ENCODE measurements at places on chromosomes 5 and 9.

DNA sequence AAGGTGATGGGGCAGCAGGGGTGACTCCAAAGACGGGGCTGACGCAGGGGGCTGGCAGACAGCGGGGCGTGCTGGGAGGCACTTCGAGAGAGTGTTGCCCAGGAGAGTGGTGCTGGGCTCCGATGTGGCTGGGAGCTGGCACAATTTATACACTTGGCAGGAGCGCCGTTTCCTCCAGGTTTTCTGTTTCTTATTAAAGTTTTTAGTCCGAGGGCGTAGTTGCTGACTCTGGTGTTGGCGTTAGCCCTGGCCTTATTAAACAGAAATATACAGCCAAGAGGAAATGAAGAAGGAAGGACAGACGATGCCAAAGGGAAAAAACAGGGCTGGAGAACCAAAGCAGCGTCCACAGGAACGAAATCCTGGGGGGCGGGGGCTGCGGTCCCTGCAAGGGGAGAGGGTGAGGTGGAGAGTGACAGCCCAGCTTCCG lies 139.6 kb upstream of the PHYKPL start:
- DNase-seq: no peak

DNA sequence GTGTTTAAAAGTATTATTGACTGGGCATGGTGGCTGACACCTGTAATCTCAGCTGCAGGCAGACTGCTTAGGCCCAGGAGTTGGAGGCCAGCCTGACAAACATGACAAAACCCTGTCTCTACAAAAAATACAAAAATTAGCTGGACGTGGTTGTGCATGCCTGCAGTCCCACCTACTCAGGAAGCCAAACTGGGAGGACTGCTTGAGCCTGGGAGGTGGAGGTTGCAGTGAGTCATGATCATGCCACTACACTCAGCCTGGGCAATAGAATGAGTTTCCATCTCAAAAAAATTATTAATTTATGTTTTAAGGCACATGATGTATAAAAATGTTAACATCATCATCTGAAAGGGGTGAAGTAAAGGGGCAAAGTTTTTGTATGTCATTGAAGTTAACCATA lies 49.7 kb upstream of the FNIP1 start:
- DNase-seq: no peak

DNA sequence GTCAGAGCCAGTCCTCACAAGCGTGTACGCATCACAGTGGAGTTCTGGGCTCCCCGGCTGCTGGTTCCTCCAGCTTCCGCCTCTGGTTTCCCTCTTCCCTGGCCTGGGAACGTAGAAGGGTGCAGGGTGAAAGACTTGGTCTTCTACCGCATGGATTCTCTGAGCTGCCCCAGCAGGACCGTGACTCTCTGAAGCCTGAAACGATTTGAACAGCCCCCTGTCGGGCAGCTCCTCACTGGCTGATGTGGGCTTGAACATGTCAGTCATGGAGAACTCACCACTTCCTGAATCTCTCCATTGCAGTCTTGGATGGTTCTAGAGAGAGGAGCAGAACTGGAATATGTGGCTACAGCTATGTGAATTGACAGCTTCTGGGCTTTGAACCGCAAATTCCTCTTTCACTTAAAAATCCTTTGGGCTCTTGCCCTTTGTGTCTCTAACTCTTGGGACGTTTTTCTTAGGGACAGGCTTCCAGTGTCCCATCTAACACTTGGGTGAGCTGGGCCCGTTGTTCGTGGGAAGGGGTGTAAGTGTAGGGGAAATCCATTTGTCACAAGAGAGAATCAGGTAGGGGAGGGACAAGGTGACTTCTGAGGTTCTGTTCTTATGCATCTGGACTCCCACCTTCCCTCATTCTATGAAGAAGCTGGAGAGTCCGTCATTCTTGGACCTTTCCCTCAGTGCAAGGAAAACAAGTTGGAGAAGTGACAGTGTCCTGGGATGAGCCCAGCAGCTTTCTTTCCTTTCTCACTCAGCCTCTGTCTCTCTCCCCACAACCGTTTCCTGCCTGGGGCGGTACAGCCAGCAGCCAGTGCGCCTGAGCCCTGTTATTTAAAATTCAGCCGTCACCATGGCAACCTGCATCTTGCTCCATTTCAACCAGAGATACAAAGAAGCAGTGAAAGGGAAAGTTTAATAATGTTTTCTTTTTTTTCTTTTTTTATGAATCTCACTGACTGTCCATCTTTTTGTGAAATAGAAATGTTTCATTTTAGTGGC lies 84.7 kb downstream of the PTTG1 start:
- DNase-seq: peak; percentile 28

DNA sequence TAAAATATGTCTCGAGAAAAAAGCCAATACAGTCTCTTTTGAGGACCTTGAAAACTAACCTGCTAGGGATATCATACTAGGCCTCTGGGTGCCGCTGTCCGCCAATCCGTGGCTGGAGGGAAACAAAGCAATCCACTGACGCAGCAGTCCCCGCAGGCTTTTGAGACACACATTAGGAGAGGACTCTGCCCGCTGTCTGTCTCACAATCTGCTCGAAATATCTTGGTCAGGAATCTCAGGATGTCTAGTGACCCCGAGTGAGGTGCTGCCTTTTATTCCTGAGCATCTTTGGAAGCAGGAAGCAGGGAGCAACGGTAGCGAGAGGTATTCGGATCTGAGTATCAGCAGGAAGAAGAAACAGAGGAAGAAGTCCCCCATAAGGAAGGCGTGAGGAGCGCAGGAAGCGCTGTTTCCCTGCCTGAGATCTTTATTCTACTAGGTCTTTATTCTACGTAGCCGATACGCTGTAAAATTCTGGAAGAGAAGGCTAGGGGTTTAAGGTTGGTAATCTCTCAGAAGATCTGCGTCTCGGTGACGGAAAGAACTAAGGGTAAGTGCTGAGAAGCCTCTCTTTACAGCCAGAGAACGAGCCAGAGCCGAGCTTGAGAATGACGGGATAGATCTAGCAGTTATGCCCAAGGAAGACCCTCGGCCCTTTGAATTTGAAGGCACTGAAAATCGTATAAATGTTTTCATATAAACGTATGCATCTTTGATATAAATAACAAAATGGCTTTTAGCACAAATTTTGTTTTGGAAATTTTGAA lies 4.0 kb upstream of the PCDHGA1 start:
- no peak for DNase-seq

- no peak for DNase-seq
Observed at GRCh38 chr9:33227741-33228140, 12.2 kb upstream of the SPINK4 start.

DNA sequence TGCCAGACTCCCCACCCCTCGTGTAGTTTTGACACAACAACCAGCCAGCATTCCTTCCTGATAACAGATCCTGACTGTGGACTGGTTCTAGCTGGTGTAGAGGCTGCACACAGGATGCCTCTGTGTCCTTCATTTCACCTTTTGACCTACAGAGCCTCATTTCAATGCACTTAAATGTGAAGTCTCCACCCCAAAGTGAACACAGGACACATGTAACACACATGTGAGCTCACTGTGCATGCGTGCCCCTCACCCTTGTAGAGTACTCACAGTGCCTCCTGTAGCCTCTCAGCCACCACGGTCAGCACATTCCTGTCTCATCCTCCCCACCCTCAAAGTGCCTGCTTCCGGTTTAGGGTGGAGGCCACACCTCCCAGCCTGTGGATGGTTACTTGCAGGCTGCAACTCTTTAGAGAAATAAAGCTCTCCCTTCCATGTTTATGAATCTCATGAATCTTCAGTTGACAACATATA lies 11.6 kb upstream of the NKD2 start:
- no peak for DNase-seq

DNA sequence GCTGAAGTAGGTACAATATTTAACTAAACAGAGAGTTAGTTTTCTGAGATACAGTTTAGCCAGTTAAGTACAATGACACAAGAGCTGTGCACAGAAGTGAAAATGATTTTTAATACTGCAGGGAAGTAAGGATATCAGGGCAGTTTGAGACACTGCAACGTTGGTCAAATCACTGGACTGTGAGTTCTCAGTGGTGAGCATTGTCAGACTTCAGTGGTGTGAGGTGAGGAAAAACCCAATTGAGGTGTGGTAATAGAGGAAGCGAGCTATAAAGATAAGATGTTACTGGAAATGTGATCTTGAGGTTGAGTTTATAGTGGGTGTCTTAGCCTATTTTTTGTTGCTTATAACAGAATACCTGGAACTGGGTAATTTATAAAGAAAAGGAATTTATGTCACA lies 12.8 kb upstream of the FBXL7 start:
- DNase-seq: no peak

DNA sequence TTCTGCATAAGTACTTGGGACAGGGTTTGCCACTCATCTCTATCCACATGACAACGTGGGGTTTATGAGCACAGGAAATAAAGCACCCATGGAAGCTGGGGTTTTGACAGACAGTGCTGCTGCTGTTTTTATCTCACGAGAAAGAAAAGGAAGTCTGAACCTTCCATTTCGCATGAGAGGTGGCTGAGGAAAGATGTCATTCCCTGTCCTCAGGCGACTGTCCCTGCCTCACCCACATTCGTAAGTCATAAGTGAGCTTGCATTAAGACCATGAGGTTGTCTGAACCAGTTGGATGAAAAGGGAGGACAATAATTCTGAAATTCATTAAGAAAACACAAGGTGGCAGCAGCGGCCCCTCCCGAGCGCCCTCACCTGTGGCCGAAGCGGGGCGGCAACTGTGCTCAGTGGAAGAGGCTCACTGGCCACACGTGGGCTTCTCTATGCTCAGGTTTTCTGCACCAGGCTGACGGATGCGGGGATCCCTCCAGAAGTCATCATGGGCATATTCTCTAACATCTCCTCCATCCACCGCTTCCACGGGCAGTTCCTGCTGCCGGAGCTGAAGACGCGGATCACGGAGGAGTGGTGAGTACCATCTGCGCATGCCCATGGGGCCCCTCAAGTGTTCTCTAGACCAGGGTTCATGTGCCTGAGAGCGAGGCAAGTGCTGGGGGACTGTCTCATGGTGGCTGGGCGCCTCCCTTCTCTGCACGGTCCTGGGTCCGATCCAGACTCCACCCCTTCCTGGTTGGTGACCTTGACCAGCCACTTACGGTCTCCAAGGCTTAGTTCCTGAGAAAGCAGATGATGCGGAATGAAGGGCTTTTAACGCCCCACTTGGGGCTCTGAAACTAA lies 54.7 kb upstream of the SUSD3 start:
- DNase-seq: peak; percentile 58

DNA sequence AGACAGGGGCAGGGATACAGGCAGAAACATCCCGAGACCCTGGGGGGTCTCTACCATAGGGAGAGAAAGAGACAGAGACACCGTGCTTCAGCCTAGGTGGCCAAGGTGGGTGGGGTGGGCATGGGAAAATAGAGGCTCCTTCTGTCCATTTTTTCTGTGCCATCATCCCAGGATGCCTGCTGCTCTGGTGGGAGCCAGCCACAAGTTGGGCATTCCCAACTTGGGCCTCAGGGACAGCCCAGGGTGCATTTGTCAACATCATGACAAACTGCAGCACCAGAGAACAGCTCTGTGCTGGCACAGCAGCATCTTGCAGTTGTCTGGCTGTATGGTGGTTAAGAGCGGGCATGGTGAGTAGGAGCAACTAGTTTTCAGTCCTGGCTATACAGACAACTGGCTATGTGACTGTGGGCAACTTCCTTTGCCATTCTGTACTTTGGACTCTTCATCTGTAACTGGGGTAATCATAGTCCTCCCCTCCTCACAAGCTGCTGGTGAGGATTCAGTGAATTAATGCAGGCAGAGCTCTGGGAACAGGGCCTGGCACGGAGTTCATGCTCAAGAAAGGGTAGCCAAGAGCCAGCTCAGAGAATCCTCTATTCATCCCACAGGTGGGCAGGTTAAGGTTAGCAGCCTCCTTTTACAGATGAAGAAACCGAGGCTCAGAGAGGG lies 100.4 kb downstream of the RGS3 start:
- no peak for DNase-seq

DNA sequence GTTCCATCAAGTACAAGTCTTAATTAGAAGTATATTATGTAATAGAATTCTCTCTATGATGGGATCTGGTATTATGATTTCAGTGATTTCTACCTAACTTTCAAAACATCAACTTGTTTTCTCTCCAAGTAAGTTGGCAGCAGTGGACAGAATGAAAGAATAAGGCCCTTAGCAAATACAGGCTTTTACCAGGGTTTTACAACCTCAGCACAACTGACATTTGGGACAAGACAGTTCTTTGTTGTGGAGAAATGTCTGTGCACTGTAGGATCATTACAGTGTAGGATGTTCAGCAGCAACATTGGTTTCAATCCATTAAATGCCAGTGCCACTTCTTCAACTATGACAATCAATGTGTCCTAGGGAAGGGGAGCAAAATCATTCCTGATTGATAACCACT lies 48.8 kb downstream of the MLANA start:
- DNase-seq: no peak

Measured in GM19239 (cell line).